CD4-positive, alpha-beta T cell treated with Interleukin-17A for 1 hour (primary cell): ENCODE measurements at places on chromosomes 6 and 20.

DNA sequence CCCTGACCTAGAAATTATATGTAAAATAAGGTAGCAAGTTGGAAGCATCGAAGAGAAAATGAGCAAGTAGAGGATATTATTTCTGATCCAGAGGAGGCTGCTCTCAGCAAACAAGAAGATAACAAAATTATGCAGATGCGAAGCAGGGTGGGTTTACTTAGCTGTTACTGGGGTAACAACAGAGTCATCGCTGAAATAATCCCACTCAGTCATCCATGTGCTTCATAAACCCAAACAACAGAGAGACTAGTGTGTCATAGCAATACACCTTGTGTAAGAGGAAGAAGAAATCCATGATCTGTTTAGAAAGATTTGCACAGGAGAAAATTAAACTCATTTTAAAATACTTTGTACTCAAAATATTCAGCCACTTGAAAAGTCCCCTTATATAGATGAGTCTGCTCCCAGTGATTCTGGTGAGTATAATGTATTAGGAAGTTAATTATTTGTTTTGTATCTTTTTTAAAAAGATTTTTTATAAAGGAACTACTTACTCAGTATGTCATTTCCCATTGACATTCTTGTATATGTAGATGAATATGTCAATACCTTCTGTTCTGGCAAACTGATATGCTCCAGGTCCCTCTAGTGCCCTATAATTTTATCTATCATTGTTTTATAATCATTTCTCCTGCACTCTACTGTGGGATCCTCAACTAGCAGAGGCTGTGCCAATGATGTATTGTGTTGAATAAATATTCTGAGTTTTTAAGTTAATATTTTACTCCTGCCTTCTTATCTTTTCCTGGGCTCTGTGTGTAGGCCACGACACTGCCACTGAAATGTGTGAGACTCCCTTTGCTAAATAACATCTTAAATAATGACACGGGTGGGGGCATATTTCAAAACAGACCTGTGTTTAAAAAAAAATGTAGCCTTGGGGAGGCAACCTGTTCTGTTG, 8.6 kb upstream of the HIVEP2 start:
- DNase-seq, result peak; percentile 53

DNA sequence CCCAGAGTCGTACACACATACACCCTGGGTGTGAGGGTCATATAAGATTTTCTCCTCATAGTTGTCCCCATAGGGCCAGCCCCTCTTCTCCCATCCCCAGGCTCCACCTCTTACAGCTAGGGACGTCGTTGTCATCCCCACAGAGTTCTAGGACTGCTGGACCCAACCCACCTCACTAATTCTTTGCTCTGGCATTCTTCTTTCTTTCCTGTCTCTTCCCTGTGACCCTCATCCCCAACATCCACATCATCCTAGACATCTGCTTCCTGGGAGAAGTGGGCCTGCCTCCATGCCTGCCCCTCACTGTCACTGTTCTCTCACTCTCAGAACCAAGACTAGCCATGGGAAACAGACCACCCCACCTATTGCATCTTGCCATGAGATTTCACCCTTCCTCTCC, 1.1 kb downstream of the PSMF1 start:
- DNase-seq, result no peak

DNA sequence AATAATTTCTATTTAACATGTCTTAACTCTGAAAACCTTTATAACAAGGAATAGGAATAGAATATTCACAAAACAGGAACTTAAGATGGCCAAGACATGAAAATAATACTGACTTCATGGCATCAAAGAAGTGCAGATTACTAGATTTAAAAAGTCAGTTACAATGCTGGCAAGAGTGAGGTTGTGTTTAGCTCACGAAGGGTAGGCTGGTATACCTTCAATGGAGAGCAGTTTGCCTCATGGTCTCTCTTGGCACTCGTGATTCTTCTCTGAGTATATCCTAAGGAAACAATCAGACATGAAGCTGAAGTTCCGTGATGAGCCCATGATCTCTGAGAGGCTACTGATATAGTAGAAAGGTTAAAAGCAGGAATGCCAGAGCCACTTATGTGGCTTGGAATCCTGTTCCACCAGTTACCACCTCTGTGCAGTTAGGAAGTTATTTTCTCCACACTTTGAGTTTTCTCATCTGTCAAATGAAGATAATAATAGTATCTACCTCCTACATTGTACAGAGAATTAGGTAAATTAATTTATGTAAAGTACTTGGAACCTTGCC, 7.2 kb downstream of the NCOA7 start:
- no peak for DNase-seq

- DNase-seq, result no peak
Observed at GRCh38 chr6:2433266-2433665, 187.9 kb upstream of the GMDS start.

GRCh38 chr6:19844689-19845088, 7.5 kb downstream of the ID4 start:
- DNase-seq, result no peak

DNA sequence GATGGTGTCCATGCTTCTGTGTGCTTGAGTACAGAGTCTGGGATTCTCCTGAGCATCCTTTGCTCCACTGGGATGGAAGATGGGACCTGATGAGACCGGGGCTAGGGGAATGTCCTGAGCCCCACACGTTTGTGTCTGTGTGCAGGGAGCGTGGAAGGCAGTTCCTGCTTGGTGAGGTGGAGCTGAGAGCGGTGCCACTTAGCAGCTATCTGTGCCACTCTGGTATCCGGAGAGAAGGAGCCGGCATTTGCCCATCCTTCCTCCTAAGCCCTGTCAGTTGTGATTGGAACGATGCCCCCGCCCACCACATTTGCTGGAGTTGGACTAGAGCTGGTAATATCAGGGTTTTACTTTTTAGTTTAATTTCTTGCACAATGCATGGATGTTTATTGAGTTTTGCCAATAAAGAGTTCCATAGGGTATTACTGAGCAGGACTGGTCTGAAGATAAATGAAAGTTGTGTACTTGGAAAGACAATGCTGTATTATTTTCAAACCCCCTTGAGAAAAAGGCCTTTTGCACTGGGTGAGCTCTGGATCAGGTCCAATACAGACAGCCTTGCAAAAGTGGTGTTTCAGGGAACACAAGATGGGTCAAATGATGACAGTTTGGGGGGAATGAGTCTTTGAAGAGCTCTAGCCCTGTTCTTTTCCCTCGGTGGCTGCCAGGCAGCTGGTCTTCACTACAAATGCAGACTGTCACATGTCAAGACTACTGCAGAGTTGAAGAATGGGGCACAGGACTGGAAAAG, 130.8 kb downstream of the SYCP2 start:
- no peak for DNase-seq

DNA sequence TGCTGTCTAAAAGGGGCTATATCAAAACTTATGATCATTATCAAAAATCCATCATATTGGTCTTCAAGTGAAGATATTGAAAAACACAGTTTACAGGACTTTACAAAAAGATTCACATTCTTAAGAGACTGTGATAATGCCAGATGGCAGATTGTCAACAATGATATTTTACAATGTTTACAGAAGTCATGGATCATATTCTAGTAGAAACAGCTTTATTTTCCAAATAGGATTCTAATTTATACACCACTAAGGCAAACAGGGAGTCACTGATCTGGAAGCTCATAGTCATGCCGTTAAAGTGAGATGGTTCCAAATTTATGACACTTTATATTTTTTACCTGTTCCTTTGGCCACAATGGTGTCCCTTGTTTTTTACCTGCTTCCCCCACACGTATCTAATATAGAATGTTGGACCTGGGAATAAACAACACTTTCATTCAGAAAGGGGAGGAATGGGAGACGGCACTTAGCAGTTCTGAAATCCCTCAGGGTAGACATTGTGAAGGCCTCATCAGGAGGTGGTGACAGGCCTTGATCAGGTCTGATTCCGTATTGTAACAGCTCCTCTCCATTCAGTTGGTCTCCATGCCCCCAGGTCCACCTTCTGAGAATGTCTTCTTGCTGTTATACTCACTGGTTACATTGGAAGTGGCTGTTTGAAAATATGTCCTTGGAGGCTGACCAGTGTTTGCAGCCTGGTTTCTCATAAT, 228.6 kb downstream of the ADGB start:
- no peak for DNase-seq

DNA sequence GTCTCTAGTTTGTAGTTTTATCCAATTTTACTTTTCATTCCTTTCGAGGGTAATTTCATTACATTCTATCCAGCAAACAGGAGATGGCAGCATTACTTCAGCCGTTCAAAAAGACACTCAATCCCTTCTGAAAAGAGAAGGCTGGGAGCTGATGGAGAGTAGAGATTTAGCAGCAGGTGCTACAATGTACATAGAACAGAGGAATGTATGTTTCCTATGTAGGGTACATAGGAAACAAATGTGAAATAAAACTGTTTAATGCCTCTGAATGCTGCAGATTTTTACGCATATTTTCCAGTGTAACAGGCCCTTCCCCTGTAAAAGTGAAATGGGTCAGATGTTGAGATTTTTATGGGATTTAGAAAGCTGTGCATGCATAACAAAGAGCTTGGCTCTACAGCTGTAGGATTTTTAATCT, 16.0 kb downstream of the RPS12 start:
- no peak for DNase-seq

DNA sequence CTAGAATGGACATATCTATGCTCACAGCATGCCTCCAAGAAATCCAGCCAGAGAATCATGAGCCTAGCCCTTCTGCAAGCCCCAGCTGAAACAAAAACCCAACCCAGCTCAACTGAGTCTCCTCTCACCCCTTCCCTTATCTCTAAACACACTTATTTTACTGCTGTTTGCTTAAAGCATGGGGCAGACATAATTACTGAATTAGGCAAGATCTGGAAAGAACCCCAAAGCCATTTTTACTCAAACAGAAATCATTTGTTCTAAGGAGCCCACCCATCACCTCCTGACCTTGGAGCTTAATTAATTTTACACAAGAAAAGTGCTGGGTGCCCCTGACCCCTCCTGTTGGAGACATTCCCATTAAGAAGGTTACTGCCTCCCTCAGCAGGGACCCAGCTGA, 291.6 kb downstream of the MAFB start:
- DNase-seq, result no peak

DNA sequence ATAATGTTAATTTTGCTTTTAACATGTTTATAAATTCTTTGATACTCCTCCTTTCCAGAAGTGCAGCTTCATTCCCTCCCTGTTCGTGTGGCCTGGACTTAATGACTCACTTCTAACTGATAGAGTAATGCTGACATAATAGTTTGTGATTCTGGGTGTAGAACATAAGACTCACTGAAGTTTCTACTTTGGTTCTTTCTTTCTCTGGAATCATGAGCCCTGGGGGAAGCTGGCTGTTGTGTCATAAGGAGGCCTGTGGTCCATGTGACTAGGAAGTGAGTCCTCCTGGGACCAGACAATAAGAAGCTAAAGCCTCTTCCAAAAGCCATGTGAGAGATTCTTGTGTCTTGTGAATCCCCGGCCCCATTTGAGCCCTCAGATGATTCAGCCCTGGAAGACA, 30.5 kb upstream of the HLA-G start:
- DNase-seq, result no peak

DNA sequence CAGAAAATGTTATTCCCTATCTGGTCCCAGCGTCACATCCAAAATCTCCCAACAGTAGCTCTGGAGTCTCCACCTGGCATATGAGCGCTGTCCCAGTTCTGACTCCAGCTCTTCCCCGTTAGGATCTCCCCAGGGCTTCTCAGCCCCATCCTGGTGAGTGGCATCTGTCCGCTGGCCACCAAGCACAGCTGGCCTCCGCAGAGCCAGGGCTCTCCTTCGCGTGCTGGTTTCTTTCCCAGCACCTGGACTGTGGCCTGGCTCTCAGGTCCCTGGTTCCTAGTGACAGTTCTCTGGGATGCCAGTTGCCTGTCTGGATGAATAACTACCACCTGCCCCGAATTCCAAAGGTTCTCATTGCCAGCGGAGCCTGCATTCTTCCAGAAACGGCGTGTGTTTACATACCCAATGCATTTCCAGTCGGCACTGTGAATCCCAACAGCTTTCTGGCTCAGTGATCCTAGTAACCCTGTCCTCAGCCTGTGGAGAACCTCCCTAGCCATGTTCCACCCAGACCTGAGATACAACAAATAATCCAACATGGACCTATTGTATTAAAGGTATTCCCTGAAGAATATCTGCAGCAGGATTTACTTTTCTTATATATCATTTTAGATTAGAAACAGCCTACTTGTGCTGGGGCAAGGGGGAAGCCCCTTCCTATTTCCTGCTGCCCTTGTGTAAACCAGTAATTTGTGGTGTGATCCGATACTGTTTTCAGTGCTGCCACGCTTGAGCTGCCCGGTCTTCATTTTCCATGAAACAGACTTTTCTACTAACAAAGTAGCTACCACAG, 69.9 kb upstream of the PDE10A start:
- DNase-seq, result no peak

DNA sequence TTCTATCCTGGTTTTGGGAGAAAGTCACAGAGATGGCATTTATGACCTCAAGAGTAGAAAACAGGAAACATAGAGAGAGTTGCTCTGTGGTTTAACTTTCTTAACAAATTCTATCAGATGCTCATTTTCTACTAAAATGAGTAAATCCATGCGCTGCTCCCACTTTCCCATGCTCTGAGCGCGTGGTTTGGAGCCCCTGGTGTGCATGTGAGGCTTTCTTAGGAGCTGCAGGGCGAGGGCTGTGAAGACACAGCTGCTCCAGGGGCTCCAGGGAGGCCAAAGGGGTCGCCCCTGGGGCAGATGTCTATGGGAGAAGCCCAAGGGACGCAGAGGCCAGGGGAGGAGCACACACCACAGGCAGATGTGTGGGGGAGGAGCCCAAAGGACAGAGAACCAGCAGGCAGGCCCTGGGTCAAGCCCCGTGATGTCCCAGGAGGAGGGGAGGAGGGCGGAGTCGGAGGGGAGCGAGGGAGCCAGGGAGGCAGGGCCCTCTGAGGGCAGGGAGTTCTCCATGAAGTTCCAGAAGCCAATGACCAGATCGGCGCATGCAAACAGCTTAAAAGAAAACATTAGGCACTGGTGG, 122.9 kb downstream of the IRF4 start:
- DNase-seq, result no peak

DNA sequence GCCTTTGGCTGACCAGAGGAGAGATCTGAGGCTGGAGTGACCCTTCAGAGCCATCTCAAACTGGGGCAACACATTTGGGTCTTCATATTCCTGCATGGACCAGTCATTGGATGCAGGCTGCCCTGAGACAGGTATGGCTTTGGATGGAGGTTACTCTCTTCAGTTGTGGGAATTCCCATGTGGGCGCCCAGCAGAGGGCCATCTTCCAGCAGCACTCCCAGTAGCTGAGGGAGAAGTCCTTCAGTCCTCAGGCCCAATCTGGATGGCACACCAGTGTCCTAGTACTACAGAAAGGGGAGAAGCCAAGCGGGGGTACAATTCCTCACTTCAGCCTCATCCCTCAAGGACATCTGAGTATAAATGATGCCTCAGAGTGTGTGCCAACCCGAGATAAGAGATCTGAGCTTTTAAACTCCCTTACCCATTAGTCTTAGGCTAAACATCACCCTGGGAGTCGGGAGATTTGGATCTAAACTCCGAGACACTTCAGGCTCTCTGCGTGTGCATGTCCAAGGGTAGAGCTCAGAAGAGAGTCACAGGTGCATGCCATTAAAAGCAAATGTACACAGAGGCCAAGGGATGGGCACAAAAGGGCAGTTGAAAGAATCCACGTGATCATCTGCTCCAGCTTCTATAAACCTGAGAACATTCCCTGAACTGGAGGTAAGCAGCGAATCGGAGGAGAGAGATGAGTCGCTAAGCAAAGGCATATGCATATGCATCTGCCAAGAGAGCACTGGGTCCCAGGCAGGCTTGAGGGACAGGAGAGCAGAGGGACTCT, 204.6 kb downstream of the CD83 start:
- DNase-seq, result no peak

GRCh38 chr6:40456390-40457013, 130.7 kb downstream of the LRFN2 start:
- no peak for DNase-seq

- DNase-seq, result peak; percentile 59
Observed at GRCh38 chr6:34154668-34155447, 9.0 kb upstream of the GRM4 start.

GRCh38 chr20:53939572-53940359, 130.6 kb downstream of the BCAS1 start:
- DNase-seq, result peak; percentile 76
